Fibroblast of the conjunctiva (primary cell): ENCODE measurements at places on chromosomes 5 and 9.

DNA sequence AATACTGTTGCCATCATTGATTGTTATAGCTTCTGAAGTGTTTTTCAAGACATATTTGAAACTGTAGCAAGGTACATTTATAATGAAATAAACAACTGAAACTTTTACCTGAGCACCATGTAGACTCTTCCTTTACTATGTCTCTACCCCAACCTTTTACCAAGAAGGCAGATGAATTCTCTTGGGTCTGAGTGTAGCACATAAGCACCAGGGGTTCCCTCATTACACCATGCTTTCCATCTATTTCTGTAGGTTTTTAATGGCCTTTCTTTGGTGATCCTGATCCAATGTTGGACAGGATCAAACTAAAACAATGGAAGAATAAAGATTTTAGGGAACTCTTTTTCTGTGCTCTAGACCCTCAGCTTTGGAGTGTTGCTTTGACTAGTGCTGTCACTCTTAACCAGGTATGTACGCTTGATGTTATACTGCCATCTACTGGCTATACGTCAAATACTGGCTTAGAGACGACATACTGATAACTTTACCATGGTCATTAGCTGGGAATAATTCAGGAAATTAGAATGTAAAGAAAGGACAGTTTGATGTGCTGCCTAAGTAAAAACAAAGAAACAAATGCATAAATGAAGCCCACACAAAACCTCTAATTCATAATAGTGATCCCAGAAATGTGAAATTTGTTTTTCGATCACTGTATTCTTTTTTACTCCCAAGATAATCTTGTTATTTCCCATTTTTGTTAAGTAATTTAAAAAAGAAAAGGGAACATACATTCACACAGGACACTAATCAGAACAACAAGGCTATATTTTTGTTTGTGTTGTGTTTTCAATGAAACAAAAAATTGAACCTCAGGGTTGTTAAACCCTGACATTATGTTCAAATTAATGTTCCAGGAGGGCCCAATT is 30.7 kb downstream of the IFNW1 start:
- DNase-seq: peak; percentile 66

- DNase-seq: peak; percentile 64
Measured at GRCh38 chr9:117704024-117704575, at the start of gene TLR4. TSS of gene TLR4 (plus strand) at chr9:117704403. CDS start at chr9:117704473, 70 bp downstream.

DNA sequence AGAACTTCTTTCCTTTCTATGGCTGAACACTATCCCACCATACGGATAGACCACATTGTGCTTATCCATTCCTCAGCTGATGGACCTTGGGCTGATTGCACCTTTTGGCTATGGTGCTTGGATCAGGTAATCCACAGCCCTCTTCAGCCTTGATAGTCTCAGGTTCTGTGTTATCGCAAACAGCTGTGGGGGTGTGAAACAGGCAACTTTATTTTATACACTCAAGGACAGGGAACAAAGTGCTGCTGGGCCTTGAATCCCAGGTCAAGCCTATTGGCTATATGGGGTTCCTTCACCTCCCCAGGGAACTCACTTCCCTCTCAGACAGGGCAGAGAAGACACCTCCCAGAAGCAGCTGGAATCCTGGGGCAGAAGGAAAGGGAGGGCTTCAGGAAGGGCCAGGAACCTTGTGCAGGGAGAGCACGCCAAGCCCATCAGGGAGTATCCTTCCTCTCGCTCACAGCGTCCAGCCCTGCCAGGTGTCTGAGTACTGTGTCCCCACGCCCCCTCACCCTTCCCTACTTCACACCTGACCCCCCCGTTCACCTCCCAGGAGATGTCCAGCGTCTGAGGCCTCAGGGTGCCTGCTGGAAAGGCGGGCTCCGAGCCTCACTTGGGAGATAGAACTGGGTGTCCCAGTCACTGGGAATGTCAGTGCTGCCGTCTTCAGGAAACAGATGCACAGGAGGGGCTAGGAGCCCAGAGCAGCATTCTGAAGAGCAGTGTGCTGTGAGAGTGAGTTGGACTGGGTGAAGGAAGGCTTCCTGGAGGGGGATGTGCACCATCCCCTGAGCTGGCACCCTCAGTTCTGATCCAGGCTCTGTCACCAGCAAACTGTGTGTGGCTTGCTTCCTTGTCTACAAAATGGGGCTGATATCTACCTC is 32.8 kb downstream of the AFAP1L1 start:
- no peak for DNase-seq

DNA sequence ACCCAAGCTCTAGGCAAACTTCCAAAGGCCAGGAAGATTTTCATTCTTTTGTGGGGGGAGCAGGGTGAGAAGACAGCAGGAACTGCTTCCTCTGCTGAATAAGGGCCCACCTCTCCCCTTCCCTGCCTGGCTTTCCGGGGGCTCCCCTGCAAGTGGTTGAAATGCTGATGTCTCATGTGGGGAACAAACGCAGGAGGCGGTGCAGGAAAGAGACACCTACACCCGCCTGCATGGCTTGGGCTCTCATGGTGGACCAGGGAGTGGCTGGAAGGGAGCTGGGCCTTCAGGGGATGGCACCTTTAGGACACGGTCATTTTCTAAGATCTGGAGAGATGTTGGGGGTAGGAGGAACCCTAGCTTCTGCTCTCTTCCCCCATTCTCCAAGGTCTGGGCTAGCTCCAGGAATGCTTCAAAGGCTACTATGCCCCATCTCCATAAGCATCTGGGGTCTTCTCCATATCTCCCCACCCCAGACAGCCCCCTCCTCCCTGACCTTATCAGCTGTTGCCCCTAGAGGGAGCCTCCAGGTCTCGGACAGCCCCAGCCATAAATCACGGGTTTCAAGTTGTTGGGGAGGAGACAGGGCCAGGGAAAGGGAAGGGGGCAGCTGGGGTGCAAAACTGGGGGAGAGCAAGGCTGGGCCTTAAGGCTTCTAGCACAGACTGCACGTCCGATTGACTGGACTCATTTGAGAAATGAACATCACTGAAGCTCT is 76.6 kb downstream of the PSD2 start:
- DNase-seq: no peak

DNA sequence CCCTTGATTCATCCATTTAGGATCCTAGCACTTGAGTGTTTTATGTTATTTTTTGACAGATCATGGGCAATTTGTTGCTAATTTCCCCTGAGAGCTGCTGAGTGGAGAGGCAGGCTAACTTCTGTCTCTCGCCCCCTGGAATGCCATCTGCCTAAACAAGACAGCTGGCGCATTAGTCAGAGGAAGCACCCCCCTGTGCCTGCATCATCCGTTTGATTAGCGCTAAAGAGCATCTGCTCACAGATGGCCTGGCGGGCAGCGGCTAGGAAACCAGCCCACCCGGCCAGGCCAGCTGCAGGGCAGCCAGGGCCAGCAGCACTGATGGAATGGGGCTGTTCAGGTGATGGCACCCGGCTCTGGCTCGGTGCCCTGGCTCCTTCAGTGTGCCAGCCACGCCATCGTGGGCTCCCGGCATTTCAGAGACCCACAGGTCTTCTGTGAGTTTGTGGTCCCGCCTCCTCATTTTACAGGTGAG is 22.9 kb upstream of the ASS1 start:
- DNase-seq: no peak

- DNase-seq: no peak
Measured at GRCh38 chr9:20658677-20659473, 25.2 kb upstream of the FOCAD start.

DNA sequence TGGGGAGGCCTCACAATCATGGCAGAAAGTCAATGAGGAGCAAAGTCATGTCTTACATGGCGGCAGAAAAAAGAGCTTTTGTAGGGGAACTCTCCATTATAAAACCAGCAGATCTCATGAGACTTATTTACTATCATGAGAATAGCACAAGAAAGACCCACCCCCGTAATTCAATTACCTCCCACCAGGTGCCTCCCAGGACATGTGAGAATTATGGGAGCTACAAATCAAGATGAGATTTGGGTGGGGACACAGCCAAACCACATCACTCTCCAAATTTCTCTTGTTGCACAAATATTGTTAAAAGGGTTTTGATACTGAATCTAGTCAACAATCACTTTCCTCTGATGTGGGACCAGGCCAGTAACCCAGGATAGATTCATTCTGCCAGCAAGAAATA is 1176.1 kb downstream of the CDH9 start:
- no peak for DNase-seq

GRCh38 chr5:75616371-75616881 is 5.2 kb downstream of the ANKDD1B start:
- no peak for DNase-seq

DNA sequence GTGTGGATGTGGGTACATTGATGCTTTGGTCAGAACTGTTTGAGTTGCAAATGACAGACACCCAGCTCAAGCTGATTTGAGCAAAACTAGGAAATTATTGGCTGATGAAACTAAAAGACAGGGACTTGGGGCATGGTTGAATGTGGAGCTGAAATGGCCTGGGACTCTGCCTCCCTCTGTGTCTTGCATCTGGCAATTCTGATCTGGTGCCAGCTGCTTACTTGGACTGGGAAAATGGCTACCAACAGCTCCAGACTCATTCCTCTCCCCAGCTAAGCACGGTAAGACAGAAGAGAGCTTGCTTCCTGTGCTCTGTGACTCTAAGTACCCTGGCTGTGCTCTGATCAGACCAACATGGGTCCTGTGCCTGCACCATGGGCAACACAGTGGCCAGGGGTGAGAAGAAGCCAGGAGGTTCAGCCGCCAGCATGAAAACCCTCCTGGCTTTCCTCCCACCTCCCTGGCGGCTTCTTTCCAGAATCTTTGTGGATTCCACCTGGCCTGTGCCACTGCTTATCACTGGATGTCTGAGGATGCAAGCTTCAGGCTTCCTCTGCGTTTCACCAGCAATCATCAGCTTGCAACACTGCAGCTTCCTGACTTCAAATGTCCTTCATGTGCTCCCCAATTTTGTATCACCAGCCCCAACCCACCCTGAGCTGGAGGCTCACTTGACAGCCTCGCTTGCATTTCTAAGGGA is 44.1 kb downstream of the C5orf15 start:
- DNase-seq: no peak

DNA sequence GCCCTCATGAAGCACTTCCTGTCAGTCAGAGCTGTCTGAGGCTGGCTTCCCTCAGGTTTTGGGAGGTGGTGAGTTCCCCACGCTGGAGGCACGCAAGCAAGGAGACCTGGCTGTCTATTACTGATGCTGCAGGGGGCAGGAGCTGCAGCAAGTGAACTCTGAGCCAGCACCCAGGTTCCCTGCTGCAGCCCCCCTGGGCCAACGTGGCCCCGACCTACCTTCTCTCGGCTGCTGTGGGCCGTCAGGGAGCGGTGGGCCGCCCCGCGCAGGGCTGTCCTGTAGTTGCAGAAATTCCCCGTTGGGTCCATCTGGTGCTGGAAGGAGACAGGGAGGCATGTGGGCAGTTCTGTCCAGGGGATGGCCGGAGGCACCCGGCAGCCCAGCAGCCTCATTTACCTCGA is 46.8 kb upstream of the RNF130 start:
- no peak for DNase-seq

GRCh38 chr9:120932086-120932823 is 5.7 kb upstream of the TRAF1 start:
- no peak for DNase-seq

- DNase-seq: peak; percentile 68
Measured at GRCh38 chr9:81032030-81032572, 657.2 kb downstream of the TLE1 start.

DNA sequence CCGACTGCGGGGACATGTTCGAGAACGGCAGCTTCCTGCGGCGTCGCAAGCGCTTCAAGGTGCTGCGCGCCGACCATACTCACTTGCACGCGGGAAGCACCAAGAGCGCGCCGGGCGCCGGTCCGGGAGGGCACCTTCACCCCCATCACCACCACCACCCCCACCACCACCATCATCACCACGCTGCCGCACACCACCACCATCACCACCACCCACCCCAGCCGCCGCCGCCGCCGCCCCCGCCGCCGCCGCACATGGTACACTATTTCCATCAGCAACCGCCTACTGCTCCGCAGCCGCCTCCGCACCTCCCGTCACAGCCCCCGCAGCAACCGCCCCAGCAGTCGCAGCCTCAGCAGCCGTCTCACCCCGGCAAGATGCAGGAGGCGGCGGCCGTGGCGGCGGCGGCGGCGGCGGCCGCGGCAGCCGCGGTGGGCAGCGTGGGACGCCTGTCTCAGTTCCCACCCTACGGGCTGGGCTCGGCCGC is 514 bp downstream of the FOXB2 start:
- no peak for DNase-seq

- DNase-seq: no peak
Measured at GRCh38 chr5:24397601-24398000, 247.2 kb downstream of the CDH10 start.

DNA sequence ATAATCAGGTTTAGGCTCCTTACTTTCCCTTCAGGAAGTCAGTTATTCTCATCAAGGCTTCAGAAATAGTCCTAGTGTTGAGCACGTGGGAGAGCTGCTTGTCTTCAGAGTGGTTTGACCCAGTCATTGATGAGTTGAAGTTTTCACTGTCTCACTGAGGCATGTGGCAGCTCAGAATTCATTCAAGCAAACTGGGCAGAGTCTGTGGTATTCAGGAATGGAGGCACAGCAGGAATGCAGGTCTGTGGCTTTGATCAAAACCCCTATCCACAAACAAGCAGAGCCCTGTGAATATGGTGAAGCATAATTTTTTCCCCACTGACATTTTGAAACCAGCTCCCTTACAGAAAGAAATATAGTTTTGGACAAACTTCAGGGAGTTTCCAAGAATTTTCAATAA is 207.3 kb downstream of the CD180 start:
- DNase-seq: no peak

DNA sequence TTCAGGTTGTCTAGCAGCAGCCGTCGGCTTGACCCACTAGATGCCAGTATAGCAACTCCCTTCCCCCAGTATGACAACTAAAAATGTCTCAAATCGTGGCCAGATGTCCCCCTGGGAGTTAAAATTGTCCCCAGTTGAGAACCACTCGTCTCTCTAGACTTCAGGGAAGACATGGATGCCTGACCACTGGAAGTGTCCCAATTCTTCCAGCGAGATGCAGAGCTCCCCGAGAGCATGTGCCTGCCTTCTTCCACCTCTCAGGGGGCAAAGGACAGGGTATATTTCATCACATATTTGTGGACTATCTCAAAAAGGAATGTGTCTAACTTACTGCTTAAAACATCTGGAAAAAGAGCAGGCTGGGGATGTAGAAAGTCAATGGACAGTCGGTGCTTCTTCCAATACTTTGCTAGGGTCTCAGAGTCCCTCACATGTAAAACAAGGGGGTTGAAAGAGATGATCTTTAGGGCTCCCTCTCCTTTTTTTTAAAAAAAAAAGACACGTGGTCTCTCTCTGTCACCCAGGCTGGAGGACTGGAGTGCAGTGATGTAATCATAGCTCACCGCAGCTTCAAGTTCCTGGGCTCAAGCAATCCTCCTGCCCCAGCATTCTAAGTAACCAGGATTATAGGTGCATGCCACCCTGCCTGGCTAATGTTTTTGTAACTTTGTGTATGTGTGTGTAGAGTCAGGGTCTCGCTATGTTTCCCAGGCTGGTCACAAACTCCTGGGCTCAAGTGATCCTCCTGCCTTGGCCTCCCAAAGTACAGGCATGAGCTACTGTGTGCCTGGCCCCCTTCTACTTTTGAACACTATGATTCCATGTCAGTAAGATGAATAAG is 190.6 kb downstream of the DAB2IP start:
- no peak for DNase-seq

GRCh38 chr9:18692268-18692667 is 218.3 kb downstream of the ADAMTSL1 start:
- DNase-seq: no peak

- DNase-seq: no peak
Measured at GRCh38 chr5:151016700-151017099, 3.7 kb upstream of the GPX3 start.

GRCh38 chr5:171957591-171958251 is 48.7 kb downstream of the FBXW11 start:
- no peak for DNase-seq
